ENCODE measurements at places on chromosomes 7 and 10. TPM values are rescaled to one million over a fixed set of nuclear protein-coding genes. Genes with fewer than 3 reads are reported as not detected.

- no peak for DNase-seq
Observed at GRCh38 chr10:58955615-58956014, 220.8 kb upstream of the PHYHIPL start.

The SUGCT gene
- not detected for total RNA-seq

- no peak for DNase-seq
Observed at GRCh38 chr7:26777385-26777784, 87.0 kb downstream of the SKAP2 start.

GRCh38 chr7:130179631-130180030 lies 25.6 kb downstream of the TMEM209 start:
- no peak for DNase-seq

The MGMT gene
- total RNA-seq = 18.7 TPM

The HHEX gene
- 1.2 TPM for total RNA-seq

The HKDC1 gene
- 11.1 TPM for total RNA-seq

GRCh38 chr7:78334426-78334825 lies 535.9 kb downstream of the PHTF2 start:
- no peak for DNase-seq

DNA sequence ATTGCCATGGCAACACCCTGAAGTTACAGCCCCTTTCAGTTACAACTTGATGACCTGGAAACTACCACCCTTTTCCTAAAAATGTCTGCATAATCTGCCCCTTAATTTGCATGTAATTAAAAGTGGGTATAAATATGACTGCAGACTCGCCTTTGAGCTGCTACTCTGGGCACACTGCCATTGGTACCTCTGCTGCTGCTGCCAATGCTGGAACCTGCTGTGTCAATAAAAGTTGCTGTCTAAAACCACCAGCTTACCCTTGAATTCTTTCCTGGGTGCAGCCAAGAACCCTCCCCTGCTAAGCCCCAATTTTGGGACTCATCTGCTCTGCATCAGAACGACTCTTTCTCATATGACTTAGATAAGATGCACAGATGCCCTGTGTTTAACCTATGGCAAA lies 10.2 kb upstream of the FRA10AC1 start:
- no peak for DNase-seq

The BLNK gene
- total RNA-seq = 0.35 TPM

The PKD2L1 gene
- not detected for total RNA-seq

GRCh38 chr7:32256376-32256775 lies 186.2 kb upstream of the PDE1C start:
- no peak for DNase-seq

The MPP7 gene
- total RNA-seq = 14.3 TPM

DNA sequence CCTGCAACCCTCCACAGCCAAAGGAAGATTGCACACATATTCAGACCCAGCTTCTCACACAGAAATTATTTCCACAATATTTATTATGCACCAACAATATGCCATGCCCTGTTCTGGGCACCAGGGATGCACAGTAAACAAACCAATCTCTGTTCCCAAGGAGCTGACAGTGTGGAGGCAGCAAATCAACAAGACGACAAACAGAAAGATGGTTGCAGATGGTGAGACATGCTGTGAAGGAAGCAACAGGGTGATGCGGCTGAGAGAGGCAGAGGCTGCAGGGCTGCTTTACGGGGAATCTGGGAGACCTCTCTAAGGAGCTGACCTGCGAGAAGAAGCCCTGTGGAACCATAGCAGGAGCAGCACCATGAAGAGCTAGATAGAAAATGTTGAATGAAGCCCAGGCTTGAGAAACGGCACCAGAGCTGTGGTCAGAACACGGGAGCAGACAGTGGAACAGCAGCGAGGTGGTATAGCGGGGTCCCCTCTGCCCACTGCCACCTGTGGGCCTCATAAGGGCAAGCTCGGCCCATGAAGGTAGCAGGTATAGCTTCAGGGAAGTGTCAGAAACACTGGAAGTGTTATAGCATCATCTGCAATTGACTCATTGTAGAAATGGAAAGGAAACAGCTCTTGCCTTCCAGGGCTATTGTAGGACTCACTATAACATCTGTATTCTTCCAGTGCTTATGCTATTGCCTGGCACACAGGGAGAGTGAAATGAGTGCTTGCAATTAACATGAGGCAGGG lies 17.4 kb downstream of the RBP3 start:
- DNase-seq = no peak

- DNase-seq = no peak
Observed at GRCh38 chr10:20105236-20105635, 289.0 kb downstream of the PLXDC2 start.

DNA sequence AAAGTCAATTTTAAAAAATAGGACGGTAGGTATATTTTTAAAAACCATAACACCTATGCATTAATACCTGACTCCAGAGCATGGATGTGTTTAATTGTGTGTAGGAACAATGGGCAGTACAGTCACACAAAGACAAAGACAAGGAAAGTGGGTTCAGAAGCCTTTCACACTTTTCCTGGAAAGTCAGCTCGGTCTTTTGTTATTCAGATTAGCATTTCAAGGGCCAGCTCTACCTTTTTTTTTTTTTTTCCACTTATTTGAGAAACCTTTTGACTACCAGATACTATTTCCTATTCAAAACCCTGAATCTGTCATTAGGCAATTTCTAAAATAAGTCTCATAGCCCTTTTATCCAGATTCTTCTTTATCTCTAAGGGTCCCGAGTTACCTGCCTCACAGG lies 401.9 kb downstream of the PARD3 start:
- DNase-seq = no peak

DNA sequence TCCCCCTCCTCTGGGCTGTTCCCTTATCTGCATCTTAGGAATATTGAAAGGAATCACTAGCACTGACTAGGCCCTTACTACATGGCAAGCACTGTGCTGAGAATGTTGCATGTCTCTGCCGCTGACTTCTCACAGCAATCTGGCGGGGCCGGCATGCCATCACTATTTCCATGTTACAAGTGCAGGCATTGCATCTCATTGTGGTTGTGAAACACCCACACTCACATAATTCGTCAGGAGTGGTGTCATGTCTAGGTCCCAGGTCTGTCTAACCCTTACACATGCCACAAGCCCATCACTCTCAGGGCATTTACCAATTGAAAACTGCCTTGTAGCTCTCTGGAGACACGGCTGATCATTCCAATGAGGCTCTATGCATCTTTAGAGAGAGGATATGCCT lies 8.5 kb upstream of the IL2RA start:
- no peak for DNase-seq

GRCh38 chr7:23373151-23374004 lies 74.2 kb downstream of the MALSU1 start:
- DNase-seq = peak; percentile 72

DNA sequence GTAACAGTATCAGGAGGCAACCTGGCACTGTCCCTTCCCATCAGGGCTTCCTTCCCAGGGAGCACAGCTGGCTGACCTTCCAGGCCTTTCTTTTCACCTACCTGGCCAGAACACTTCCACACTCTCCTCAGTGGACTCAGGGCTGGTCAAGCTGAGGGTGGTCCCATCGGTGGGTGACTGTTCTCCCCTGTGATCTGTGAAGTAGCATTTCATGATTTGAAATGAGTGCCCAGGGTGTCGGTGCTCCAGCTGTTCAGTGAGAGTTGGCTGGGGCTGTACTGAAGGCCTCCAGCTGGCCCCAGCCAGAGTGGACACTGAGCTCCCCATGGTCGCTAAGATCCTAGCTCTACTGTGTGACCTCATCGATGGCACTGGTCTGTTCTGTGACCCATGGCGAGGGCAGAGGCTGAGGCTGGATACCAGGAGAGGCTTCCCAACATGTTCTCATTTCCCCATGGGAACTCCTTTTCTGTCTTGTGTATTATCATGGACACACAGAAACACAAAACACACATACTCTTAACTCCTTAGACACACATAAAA lies at the start of gene FAM170B:
FAM170B (minus strand) TSS at position 316 of the 543 bp plus-strand sequence; CDS start at position 213, 103 bp downstream.
- DNase-seq = no peak

- no peak for DNase-seq
Observed at GRCh38 chr7:46318276-46318675, 397.2 kb upstream of the IGFBP3 start.

DNA sequence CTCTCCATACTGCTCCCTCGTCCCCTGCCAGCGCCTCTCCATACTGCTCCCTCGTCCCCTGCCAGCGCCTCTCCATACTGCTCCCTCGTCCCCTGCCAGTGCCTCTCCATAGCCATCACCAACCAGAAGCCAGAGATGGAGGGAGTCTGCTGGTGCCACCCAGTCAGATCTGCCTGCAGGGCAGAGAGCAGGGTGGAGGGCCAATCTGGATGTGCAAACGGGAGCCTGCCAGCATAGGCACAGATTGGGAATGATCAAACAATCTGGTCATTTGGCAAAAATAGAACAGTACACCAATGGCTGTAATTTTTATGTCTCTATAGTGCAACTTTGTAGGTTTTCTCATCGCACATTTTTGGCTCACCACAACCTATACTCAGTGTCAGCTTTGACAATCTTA lies 76.9 kb upstream of the LRRC4 start:
- DNase-seq = no peak

GRCh38 chr7:135322571-135323340 lies 89.1 kb downstream of the STRA8 start:
- DNase-seq = no peak

GRCh38 chr7:120997882-120998474 lies 9.5 kb downstream of the CPED1 start:
- no peak for DNase-seq

- peak; percentile 38 for DNase-seq
Observed at GRCh38 chr10:85594239-85594638, 772.4 kb downstream of the GRID1 start.

DNA sequence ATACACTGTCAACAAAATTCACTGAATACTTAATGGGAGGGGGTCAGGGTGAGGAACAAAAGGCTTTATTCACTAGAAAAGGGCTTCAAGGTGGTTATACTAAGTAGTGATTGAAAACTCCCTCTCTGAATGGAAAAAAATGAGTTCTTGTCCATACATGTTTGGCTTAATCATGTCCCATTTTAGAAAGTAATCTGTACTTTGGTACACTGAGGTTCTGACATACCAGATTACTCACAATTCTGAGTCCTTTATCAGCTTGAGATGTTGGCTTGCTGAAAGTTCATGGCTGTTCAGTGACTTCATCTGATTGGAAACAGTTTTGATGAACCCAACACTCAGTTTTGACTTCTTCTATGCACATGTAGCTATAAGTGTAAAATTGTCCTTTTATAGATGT lies 12.8 kb upstream of the NOBOX start:
- DNase-seq = no peak

DNA sequence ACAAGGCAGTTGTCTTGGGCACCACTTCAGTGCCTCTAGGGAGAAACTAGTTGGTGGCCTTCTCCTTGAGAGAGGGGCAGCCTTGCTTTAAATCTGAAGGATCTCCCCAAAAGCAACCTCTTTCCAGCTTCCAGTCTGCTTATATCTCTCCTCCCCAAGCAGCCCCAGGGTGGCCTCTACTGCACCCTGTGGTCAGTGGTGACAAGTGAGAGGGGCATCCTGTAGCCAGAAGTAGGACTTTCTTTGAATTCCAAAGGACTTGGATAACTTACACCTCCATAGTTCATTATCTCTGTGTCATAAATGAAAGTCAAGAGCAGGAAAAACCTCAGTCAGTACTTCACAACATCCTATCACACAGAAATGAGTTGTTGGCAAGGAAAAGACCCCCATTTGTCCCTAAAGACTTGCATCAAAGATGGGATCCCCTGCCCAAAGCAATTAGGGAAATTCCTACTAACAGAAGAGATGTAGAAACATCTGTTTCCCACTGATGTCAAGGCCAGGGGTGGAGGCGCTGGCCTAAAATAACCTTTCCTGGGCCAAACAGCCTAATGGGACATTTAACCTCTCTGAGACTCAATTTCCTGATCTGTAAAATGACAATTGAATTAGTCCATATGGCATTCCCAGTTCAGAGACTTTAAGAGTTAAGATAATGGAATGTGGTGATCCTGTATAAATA lies 44.0 kb upstream of the ANKRD1 start:
- DNase-seq = no peak

DNA sequence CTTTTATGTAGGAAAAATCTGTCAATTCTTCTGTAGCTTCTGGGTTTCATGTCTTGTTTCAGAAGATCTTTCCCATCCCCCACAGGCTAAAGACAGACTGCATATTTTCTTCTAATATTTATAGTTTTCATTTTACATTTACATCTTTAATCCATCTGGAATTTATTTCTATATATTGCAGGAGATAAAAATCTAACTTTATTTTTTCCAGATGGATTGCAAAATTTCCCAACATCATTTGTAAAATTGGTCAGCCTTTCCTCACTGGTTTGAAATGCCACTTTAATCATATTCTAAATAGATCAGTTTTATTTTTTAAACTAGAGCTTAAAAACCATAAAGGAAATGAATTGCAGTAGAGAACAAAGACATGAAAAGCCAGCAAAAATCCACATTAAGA lies 46.9 kb downstream of the TMEM26 start:
- DNase-seq = no peak

The ARHGEF5 gene
- total RNA-seq = 10.5 TPM

GRCh38 chr7:50627824-50628361 lies 62.7 kb upstream of the DDC start:
- DNase-seq = no peak

DNA sequence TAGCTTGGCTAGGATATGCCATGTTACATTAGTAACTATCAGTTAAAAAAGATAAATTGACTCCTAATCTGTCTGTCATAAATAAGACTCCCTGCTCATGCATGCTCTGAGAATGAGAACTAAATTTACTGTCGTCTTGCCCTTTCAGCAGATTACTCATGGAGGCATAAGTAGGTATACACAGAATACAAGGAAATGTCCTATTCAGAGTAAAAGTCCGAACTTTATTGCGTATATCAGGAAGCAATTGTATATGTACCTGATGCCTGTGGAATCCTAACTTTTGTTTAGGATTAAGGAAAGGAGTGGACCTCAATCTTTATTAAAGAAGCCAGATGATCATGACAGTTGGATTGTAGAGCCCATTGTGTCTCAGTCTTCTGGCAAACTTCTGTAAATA lies 118.6 kb downstream of the THSD7A start:
- DNase-seq = no peak

DNA sequence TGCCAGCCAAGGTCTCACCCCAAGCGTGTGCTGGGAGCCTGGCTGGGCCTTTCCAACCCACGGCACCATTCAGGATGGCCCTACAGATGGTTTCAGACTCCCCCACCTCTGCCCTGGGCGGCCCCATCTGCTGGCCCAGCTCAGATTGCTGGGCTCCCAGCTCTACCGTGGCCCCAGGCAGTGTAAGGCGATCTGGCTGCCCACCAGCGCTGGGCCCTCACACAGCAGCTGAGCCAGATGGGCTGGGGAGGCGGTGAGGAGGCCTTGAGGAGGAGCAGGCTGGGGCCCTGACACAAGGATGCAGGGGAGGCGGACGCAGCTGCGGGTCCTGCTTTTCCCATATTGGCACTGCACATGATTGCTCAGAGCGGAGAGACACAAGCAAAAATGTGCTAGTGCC lies 162.8 kb downstream of the NRF1 start:
- no peak for DNase-seq

The CD36 gene
- 0.52 TPM for total RNA-seq

GRCh38 chr7:92647011-92647625 lies 56.9 kb upstream of the FAM133B start:
- no peak for DNase-seq

All from CD4-positive, CD25-positive, alpha-beta regulatory T cell (primary cell).